Activated CD8-positive, alpha-beta T cell treated with anti-CD3 and anti-CD28 coated beads, Interleukin-2, amount 10 ng/mL, durations not matched to agents 7 days and 5 days (primary cell): ENCODE measurements at places on chromosomes 7 and 10. TPM values are rescaled to one million over a fixed set of nuclear protein-coding genes. Genes with fewer than 3 reads are reported as not detected.

ATP5MK gene
- total RNA-seq, result 360 TPM

SLC13A1 gene
- total RNA-seq, result not detected

SLC26A4 gene
- total RNA-seq, result 0.94 TPM

PAX4 gene
- not detected for total RNA-seq

VSTM4 gene
- not detected for total RNA-seq

FAM221A gene
- 4.7 TPM for total RNA-seq

PDZD7 gene
- total RNA-seq, result 0.50 TPM

CNNM2 gene
- 8.1 TPM for total RNA-seq

LMOD2 gene
- not detected for total RNA-seq

FEZF1 gene
- not detected for total RNA-seq

MEOX2 gene
- total RNA-seq, result not detected

EVX1 gene
- total RNA-seq, result not detected
